ENCODE measurements at places on chromosomes 5 and 9.

DNA sequence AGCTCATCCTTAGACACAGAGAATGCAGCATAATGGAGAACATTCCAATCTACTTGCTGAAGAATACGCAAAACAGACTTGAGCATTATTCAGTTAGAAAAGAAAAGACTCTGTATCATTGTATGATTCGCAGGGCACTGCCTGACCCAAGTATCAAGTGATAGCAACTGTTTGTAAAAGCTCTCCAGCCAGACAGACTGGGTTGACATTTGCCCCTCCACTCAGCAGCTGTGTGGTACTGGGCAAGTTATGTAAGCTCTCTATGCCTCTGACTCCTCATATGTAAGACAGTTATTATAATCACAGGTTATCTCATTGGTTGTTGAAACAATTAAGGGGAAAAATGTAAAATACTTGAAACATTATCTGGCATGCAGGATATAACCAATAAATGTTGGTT, 505.0 kb downstream of the ELAVL2 start:
- DNase-seq = no peak

GRCh38 chr9:7055171-7055903, 297.6 kb downstream of the KDM4C start:
- no peak for DNase-seq

- DNase-seq = no peak
Measured at GRCh38 chr5:178279026-178279722, 46.6 kb upstream of the PHYKPL start.

- DNase-seq = no peak
Measured at GRCh38 chr5:58231041-58231440, 228.8 kb downstream of the PLK2 start.

DNA sequence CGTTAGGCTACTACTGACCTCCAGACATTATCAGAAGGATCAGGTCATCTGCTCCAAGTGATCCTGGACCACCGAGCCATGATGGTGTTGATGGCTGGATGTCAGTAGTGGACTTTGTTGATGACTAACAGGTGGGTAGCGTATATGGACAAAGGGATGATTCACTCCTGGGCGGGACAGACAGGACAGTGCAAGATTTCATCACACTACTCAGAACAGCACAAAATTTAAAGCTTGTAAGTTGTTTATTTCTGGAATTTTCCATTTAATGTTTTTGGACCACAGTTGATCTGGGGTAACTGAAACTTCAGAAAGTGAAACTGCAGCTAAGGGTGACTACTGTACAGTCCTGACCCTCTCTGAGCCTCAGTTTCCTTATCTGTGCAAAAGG, 12.7 kb downstream of the PDGFRB start:
- DNase-seq = no peak

GRCh38 chr5:14267166-14267838, 124.2 kb downstream of the TRIO start:
- DNase-seq = no peak

DNA sequence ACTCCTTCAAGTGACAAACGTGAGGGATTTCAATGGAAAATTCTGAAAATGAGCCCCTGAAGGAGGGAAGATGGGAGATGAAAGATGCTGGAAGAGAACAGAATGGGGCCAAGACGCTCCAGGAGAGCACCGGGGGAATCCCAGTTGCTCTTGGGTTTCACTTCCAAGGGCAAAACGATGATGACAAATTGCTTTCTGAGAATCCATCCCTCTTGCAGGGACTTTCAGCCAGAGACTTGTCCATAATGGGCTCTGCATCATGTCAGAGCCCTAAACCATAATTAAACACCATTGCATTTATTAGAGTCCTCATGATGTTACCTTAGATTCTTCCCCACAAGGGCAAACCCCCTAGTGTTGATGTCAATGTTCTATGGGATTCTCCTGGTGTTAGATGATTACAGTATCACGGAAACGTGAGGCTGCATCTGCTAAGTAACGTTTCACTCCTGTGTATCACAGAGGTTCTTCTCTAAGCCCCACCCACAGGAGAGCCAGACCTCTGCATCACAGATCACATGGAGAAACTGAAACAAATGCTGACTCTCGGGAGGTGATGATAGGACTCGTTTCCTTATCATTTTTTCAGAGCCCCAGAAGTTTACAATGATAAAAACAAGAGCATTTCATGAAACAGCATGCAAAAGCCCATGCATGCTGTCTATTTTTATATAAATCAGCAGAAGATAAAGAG, 114.4 kb downstream of the TENT4A start:
- peak; percentile 62 for DNase-seq

DNA sequence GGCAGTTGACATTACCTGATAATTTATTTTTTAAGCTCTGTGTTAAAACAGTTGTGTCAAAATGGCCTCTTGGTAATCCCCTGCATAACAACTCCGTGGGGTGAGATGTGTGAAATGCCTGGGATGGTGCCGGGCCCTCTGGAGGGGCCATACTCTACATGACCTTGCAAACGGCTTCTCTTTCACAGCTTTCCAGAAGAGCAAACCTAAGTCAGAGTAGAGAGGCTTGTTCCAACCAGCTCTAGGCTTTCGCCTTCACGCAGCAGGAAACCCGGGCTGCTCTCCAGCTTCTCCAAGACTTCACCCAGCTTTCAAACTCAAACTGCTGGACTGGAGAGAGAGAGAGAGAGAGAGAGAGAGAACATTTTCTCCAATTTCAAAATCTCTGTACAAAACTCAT, 120.1 kb downstream of the SNX18 start:
- no peak for DNase-seq

DNA sequence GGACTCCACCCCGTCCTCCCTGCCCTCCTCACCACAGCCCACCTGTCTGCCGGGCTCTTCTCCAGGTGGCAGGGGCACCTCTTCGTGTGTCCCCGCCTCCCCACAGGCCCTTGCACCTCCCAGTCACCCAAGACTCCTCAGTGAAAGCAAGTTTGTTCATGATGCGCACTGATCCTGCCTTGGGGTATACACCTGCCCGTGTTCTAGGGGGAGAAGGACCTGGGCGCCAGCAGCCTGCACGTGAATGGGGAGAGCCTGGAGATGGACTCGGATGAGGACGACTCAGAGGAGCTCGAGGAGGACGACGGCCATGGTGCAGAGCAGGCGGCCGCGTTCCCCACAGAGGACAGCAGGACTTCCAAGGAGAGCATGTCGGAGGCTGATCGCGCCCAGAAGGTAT, 124.9 kb downstream of the EHMT1 start:
- no peak for DNase-seq

DNA sequence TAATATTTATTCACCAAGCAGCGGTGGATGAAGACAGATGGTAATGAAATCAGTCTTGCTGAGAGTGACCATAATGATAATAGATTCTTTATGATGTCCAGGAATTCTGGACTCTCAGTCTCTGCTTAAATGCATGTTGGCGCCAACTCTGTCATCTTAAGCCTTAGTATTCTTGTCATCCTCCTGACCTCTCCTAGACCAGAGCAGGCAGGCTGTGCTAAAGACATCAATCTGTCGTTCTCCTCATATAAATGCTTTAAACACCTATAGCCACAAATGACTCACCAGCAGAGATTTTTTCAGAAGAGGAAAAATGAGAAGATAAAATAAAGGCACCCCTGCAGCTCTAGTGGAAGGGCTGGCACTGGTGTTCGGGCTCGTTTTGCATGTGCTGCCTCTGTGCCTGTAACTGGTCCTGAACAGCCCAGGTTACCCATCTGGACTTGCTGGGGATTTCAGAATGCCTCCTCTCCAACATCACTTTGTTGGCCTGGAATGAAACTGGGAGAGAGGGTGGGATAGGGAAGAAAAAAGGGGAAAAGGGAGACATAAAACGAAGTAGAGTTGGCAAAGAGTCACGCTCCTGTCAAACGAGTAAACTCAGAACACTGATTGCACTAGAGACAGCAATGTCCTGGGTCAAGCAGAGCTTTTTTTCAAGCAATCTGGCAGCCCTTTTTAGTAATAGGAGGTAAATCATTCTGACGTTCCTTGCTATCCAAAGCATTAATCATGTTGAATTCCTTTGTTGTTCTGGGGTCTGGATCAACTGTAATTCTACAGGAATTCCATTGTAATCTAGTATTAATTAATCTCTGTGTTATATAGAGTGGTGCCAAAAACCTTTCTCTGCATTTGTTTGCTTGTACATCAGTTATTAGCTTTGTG, 195.5 kb upstream of the CLINT1 start:
- DNase-seq = no peak

DNA sequence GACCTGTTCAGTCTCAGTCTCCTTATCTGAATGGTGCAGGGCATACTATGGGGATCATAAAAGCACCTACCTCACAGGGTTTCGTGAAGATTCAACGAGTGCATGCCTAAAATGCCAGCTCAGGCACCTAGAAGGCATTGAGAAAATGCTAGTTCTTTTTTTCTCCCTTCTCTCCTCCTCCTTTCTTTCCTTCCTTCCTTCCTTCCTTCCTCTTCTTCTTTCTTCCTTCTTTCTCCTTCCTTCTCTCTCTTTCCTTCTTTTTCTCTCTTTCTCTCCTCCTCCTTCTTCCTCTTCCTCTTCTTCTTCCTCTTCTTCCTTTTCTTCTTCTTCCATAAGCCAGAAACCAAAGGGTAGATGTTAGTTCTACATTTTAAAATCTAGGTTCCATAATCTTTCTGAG, 12.3 kb upstream of the RAB14 start:
- DNase-seq = no peak

DNA sequence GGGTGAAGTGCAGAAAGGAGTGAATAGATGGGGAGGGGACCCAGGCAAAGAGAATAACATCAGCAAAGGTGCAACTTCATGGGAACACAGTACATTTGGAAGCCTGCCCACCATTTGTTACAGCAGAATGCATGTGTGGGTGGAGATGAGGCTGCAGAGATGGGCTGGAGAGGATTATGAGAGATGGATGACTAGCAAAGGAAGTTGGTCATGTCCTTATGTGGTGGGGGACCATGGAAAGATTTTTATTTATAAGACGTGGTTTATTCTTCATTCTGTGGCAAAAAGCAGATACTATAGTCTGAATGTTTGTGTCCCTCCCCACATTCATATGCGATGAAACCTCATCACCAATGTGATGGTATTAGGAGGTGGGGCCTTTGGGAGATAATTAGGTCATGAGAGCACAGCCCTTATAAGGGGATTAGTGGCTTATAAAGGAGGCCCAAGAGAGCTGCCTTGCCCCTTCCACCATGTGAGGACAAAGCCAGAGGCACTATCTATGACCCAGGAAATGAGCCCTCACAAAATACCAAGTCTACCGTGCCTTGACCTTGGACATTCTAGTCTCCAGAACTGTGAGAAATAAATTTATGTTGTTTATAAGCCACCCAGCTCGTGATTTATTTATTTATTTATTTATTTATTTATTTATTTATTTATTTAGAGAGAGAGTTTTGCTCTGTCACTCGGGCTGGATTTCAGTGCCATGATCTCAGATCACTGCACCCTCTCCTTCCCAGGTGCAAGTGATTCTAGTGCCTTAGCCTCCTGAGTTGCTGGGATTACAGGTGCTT, 483.7 kb downstream of the RAB3C start:
- DNase-seq = no peak

GRCh38 chr5:158640593-158640980, 459.1 kb downstream of the EBF1 start:
- DNase-seq = no peak

DNA sequence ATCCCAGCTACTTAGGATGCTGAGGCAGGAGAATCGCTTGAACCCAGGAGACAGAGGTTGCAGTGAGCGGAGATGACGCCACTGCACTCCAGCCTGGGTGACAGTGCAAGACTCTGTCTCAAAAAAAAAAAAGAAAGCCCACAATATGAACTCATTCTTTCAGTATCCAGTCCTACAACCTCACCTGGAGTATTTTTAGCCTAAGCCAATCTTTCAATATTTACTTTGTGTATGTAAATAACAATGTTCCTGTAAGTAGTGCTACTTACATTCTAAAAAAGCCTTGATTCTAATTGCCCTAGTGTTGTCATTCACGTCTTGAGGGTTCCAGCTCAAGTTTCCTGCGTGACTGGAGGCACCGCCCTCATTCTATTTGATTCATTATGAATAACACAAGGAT, 62.0 kb downstream of the BHMT start:
- no peak for DNase-seq

- DNase-seq = no peak
Measured at GRCh38 chr5:170403675-170404074, 14.5 kb upstream of the KCNMB1 start.

DNA sequence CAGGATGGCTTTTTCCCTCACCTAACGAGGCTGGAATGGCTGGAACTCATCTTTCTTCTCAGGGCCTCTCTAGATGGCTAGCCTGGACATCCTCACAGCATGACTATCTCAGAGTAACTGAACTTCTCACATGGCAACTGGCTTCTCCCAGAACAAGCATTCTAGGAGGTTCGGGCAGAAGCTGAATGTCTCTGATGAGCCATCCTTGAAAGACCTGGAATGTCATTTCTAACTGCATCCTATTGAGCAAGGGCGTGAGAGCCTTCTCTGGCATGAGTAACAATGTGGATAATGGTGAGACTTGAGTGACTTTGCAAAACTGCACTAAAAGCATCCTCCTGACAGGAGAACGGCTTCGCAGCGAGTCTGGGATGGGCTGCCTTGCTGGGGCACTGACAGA, 487.7 kb downstream of the MAT2B start:
- no peak for DNase-seq

- DNase-seq = no peak
Measured at GRCh38 chr5:110439296-110439695, 287.2 kb downstream of the TMEM232 start.

DNA sequence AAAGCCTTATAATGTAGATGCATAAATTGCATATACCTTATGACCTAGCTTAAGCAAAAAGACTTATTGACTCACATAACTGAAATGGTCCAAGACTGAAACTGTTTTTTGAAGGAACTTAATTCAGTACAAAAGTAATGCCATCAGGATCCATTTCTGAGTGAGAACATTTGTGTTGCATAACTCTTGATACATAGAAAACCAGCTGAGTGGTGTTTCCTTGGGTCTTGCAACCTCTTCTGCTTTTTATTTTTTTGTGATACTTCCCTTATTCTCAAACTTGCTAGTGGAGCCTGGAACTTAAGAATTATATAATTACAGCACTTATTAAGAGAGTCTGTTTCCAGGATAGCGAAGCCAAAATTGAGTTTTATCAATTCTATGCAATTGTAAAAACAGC, 272.0 kb downstream of the MAN2A1 start:
- no peak for DNase-seq

GRCh38 chr5:172630986-172631385, 10.1 kb upstream of the NEURL1B start:
- DNase-seq = no peak

GRCh38 chr9:130854092-130854491, 19.0 kb downstream of the ABL1 start:
- DNase-seq = no peak

GRCh38 chr9:120395376-120395775, 184.6 kb downstream of the CDK5RAP2 start:
- no peak for DNase-seq
